ENCODE measurements at places on chromosomes 5 and 9.

- no peak for DNase-seq
These were observed 109.8 kb upstream of the MVB12B start for GRCh38 chr9:126216826-126217225.

DNA sequence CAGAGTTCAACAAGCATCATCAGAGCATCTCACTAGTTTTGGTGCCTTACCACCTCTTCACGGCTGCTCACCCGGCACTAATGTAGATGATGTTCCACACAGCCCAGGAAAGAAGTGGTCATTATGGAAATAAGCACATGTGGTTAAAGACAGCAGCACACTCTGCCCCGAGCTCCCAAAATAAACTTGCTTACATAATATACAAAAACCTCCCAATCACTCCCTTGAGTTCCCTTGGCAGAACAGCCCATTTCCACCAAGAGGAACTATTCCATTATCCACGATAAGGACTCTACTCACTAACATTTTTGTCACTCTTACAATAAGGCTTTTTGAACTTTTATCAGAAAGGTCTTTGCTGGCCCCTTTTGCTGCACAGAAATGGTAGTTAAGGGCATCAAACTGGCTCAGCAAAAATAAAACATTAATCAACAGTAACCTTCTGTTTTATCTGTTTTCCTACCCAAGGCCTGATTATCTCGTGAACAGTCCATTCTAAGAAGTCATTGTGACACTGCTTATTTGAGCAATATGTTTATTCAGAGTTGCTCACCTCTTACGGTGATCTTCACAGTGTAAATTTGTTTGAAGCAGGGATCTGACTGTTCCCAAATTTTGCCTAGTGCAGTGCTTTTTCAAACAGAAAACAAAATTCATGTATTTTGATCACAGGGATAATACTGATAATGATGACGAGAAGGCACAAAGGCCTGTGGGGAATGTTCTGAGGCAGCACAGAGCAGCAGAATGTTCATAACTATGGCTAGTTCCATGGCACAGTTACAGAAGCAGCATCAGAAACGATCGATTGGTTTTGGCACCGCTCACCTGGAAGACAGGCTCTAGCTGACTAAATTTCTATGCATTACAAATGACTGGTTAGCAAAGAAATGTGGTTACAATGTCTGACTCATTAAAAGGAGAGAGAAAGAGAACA is 399.8 kb upstream of the PIK3R1 start:
- DNase-seq, result no peak

DNA sequence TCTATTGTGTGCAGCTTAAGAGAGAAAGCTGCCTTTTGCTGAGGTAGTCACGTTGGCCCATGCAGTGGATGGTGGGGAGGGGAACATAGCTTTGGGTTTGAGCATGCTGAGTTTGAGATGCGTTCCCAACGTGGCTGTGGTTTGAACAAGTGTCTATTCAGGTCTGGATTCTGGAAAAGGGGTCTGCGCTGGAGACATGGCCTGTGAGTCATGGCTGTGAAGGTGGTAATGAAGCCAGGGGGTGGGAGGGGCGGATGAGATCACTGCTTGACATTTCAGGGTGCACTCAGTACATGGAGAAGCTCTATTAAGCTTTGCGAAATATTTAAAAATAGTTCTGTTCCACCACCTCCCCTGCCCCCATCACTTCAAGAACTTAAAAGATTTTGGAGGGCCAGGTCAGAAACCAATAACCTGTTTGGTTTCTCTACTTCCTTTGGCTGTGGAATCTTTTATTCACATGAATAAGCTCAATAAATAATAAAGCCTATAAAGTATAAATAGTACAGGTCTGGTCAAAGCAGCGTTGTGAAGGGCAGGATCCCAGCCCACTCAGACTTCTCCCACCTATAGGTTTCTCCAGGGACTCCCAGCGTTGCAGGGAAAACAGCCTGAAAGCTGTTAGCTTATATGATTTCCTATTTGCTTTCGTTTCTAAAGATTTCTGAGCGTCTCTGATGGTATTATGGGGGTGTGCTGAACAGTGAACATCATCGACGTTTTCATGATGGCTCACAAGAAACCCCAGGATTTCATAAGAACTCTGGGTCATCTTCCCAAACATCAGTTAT is 189.9 kb downstream of the NSG2 start:
- DNase-seq, result no peak

DNA sequence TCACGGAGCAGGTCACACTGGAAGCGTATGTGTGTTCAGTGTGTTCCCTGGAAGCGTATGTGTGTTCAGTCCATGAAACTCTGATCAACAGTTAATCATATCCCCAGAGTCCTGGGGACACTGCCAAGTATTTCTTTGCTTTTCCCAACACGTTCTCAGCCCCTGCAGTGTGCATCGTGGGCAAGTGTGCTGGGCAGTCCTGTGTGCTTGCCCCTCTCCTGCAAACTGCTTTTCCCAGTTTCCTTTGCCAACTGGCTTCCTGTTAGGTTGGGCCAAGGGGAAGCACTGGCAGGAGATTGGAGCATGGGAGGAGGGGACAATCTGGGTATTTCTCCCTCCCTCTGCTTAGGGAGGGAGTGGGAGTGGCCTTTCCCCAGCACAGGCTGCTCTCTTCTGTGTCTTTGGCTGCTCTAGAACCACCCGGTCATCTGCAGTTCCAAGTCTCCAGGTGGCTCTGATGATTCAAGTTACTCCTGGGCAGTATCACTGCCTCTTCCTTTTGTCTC is 36.8 kb upstream of the NEK6 start:
- DNase-seq, result no peak

- DNase-seq, result no peak
These were observed 45.5 kb upstream of the CDC42SE2 start for GRCh38 chr5:131218392-131218791.

Measured in DMS79 treated with DMSO at 0.1 percent for 48 hours (cell line).